ENCODE measurements at places on chromosomes 11 and 22.

GRCh38 chr11:102368472-102368871 lies 21.5 kb downstream of the BIRC2 start:
- no peak for DNase-seq

DNA sequence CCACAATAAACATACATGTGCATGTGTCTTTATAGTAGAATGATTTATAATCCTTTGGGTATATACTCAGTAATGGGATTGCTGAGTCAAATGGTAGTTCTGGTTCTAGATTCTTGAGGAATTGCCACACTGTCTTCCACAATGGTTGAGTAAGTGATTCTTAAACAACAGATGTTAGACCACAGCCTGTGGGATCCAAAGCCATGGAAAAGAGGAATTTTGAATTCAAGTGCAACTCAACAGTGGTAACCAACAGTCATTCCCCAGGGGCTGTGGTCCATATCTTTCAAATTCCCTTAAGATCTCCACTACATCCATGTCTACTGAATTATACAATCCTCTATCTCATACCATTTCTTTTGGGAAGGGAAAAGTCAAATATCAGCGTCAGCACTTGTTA lies 321.5 kb downstream of the LARGE1 start:
- no peak for DNase-seq

DNA sequence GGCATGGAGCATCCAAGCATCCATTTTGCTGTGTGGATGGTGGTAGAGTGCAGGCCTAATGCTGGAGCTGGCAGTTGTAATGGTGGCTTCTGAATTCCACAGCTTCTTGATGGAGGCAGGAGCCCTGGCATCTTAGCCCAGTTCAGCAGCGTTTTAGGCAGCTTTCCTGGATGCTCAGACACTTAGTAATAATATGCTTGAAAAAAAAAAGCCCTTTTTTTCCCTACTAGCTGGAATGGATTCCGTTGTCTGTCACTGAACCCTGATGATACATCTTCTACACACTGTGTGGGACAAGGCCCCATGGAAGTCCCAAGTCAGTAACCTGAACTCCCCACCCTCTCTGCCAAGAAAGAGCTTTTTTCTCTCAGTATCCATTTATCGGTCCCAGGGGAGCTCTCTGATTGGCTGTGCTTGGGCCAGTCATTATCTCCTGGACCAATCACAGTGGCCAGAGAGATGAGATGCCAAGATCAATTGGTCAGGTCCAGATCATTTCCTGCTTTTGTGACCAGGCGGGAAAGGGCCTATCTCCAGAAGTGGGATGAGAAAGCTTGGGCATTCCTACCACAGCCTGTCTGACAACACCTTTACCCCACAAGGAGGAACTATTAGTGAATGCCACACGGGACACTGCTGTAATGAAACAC lies 34.2 kb downstream of the MCM5 start:
- DNase-seq, result no peak

- DNase-seq, result no peak
Observed at GRCh38 chr11:69088676-69089146, 40.0 kb downstream of the TPCN2 start.

GRCh38 chr11:132814410-132814809 lies 717.9 kb downstream of the OPCML start:
- DNase-seq, result no peak

DNA sequence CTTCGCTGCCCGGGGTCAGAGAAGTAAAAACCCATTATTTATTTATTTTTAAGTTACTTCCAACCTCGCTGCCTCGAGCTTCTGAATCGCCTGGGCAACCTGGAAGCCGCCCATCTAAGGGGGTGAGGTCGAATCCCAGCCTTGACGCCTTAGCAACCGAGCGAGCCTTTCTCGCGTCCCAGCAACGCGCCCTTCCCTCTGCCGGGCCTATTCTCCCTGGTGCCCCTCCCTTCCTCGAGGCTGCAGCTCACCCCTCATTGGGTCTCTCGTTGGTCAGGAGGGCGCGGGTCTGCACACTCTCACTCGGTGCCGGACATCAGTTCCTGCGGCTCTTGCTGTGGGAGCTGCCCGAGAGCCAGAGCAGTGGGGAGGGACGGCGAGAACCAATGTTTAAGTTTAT lies at the start of gene CCDC81:
Gene CCDC81, plus strand, starts transcription at position 302 of the 400 bp plus-strand sequence. CDS start 277 bp downstream, outside the sequence.
- DNase-seq, result no peak

DNA sequence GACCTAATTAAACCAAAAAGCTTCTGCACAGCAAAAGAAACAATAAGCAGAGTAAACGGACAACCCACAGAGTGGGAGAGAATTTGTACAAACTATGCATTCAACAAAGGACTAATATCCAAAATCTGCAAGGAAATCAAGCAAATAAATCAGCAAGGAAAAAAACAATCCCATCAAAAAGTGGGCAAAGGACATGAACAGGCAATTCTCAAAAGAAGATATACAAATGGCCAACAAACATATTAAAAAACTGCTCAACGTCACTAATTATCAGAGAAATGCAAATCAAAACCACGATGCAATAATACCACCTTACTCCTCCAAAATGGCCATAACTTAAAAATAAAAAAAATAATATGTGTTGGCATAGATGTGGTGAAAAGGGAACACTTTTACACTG lies 5.2 kb downstream of the PLAAT5 start:
- no peak for DNase-seq

GRCh38 chr11:119062779-119063178 lies 4.8 kb upstream of the VPS11 start:
- no peak for DNase-seq

GRCh38 chr11:72436661-72437060 lies 2.3 kb upstream of the CLPB start:
- DNase-seq, result no peak

DNA sequence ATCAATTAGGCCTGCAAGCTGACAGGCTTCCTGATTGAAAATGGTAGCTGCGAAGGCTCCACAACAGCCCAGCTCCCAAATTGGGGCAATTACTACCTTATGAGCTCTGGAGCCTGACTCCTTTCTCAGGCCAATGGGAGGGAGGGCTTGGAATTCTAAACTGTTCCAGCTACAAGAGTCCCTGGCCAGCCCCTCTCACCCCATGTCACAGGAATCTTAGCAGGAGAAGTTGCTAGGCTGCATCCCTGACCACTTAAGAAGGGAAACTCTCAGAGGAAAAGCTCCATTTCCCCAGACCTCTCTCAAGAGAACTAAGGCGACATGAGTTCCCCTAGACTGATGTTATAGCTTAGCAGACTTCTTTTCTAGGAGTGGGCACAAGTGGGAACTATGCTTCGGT lies 4.9 kb downstream of the LRP4 start:
- DNase-seq, result no peak

- DNase-seq, result no peak
Observed at GRCh38 chr11:11948242-11948947, 60.0 kb downstream of the DKK3 start.

- DNase-seq, result no peak
Observed at GRCh38 chr11:121482231-121483129, 29.7 kb upstream of the SORL1-AS1 start.

- DNase-seq, result no peak
Observed at GRCh38 chr11:113265362-113265761, 49.0 kb upstream of the TTC12 start.

- no peak for DNase-seq
Observed at GRCh38 chr11:72951888-72952287, 137.7 kb downstream of the ATG16L2 start.

- no peak for DNase-seq
Observed at GRCh38 chr11:61133145-61133544, 28.1 kb downstream of the VPS37C start.

All from cortex of kidney (tissue), 1 donor.